Large intestine (tissue), 12 donors: ENCODE measurements at places on chromosomes 1 and 21. TPM values are rescaled to one million over a fixed set of nuclear protein-coding genes. Genes with fewer than 3 reads are reported as not detected.

The NIT1 gene
- 80.6 TPM for polyA plus RNA-seq

The C4BPB gene
- polyA plus RNA-seq: 0.48 TPM

The GNAT2 gene
- not detected for polyA plus RNA-seq

- DNase-seq: peak; percentile 22
- peaks cover 54% of the 10 kb centered on the region for H3K27me3 ChIP-seq
- H3K4me1 ChIP-seq: peaks cover 11% of the 10 kb centered on the region
- peak overlapping the region; percentile 66 for H3K4me3 ChIP-seq
- peak overlapping the region; percentile 35 for H3K27ac ChIP-seq
- no peaks in the 10 kb centered on the region for H3K36me3 ChIP-seq
These were observed 1.5 kb downstream of the TGFB2 start for GRCh38 chr1:218346391-218347204.

- no peak overlapping the region for H3K4me3 ChIP-seq
- no peaks in the 10 kb centered on the region for H3K27me3 ChIP-seq
- H3K36me3 ChIP-seq: no peaks in the 10 kb centered on the region
- peaks cover 23% of the 10 kb centered on the region for H3K4me1 ChIP-seq
These were observed 73.7 kb downstream of the DHRS3 start for GRCh38 chr1:12544357-12544756.

- DNase-seq: peak; percentile 72
- H3K4me3 ChIP-seq: peak overlapping the region; percentile 81
- no peaks in the 10 kb centered on the region for H3K36me3 ChIP-seq
- peak overlapping the region; percentile 64 for H3K27ac ChIP-seq
- H3K27me3 ChIP-seq: no peaks in the 10 kb centered on the region
These were observed 1.1 kb downstream of the HUNK start for GRCh38 chr21:31873696-31874599.

GRCh38 chr1:56484695-56485094 is 94.7 kb downstream of the PLPP3 start:
- H3K4me3 ChIP-seq: no peak overlapping the region
- H3K27me3 ChIP-seq: no peaks in the 10 kb centered on the region
- H3K27ac ChIP-seq: no peak overlapping the region
- H3K4me1 ChIP-seq: no peaks in the 10 kb centered on the region

- no peaks in the 10 kb centered on the region for H3K27me3 ChIP-seq
- peaks cover 19% of the 10 kb centered on the region for H3K4me1 ChIP-seq
- H3K27ac ChIP-seq: no peak overlapping the region
These were observed 29.6 kb downstream of the GPBP1L1 start for GRCh38 chr1:45656573-45657226.

GRCh38 chr1:171506525-171507304 is 21.4 kb downstream of the PRRC2C start:
- no peak for DNase-seq
- no peak overlapping the region for H3K27ac ChIP-seq
- H3K36me3 ChIP-seq: peaks cover 4% of the 10 kb centered on the region
- H3K27me3 ChIP-seq: no peaks in the 10 kb centered on the region
- no peak overlapping the region for H3K4me3 ChIP-seq

- peak overlapping the region; percentile 98 for H3K27ac ChIP-seq
- no peaks in the 10 kb centered on the region for H3K27me3 ChIP-seq
- H3K4me1 ChIP-seq: peaks cover 19% of the 10 kb centered on the region
- H3K4me3 ChIP-seq: no peak overlapping the region
- H3K36me3 ChIP-seq: peaks cover 48% of the 10 kb centered on the region
These were observed 90.1 kb downstream of the PKN2 start for GRCh38 chr1:88774151-88774556.
